Esophagus squamous epithelium (tissue), 5 donors: ENCODE measurements at places on chromosomes 12 and 14.

DNA sequence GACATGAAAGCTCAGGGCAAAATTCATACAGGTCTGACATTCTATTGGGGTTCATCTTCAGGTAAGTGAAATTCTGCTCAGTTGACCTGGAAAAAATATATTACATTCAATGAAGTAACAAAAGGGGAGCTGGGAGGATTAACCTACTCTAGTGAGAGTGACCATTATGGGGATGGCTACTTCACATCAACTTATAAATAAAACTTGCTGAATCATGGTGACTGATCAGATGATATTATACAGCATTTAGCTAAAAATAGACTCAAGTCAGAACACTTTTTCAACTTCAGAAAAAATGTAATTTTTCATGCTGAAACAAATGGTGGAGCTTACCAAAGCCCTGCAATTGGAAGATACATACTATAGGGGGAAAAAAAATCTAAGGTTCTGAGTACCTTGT, 800.2 kb downstream of the FSCB start:
- DNase-seq: no peak

DNA sequence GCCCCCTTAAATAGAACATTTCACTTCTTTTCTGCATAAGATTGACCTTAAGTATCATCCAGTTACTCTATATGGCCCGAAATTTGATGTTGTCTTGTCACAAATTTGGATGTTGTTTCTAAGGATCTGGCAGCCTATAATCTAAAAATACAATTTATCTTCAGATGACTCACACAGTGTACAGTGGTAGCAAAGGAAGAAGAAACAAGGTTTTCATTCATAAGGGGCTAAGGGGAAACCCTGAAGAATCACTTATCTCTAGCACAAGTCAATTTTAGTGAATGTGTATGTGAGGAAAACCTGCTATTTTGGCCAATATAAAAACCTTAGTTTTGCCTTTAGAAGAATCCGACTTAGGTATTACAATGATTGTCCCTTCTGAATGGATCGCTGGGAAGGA, 606.3 kb upstream of the LRFN5 start:
- no peak for DNase-seq

GRCh38 chr14:104633276-104634137, 28.9 kb upstream of the TMEM179 start:
- DNase-seq: no peak

- no peak for DNase-seq
These were observed 812.8 kb downstream of the C12orf50 start for GRCh38 chr12:87216436-87216835.

DNA sequence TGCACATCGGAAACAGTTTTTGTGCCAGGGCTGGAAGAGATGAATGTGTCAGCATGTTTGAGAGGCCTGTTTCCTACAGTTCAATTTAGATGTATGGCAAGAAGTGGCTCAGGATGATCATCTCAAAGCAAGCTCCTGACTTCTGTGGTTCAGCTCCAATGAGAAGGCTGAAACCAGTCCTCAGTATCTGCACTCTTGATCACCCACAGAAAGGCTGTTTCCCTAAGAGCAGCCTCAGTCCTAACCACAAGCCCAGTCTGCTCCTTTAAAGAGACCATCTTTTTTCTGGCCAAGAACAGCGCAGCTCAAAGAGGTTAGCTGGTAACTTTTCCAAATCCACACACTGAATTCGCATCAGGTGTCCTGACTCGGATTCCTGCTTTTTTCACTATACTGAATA, 19.2 kb downstream of the CSRP2 start:
- DNase-seq: no peak

DNA sequence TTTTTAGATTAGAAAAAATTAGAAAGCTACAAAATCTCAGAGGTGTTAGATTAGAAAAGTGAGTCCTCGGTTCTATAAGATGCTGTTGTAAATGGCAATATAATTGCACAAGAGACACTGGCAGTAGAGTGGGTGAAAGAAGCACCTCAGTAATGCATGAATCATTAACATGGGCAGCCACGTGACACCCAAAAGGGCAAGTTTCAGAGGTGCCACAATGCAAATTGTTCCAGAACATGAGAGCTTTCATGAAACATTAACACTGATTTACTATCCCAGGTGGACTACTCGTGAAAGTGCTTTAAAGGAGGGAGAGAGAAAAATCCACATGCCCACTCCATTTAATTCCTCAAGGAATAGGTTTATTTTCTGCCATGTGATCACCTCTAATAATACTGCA, 108.4 kb downstream of the PTPRR start:
- no peak for DNase-seq

- DNase-seq: no peak
These were observed 6.4 kb downstream of the GNS start for GRCh38 chr12:64752833-64753238.

DNA sequence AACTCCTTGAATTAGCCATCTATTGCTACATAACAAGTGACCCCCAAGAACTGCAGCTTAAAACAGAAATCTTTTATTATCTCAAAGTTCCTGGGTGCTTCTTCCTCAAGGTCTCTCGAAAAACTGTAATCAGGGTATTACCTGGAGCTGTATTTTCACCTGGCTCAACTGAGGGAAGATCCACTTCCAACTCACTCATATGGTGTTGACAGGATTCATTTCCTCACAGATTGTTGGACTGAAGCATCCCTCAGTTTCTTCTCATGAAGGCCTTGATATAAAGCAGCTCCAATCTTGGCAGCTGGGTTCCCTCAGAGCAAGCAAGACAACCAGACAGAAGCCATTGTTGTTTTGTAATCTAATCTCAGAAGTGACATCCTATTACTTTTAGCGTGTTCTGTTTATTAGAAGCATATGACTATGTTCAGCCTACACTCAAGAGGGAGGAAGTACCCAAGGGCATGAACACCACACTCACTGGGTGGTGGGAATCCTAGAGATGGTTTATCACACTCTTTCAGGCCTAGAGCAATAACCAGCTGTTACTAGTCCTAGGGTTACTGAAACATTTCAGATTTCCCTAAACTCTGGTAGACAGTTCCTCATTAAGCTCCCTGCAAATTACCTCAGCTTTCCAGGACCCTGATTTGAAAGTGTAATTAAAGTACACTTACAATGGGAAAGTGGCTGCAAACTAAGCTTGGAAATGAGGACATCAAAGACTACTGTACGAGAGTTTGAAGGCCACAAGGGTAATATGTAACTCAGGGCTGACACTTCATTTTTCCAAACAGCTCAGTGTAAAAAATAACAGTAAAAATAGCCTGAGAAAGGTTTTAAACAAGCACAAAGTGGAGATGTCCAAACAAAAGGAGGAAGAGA, 222.2 kb downstream of the SEC23A start:
- no peak for DNase-seq

- no peak for DNase-seq
These were observed 58.9 kb downstream of the TRAFD1 start for GRCh38 chr12:112184056-112184887.
